ENCODE measurements at places on chromosomes 11 and 22.

DNA sequence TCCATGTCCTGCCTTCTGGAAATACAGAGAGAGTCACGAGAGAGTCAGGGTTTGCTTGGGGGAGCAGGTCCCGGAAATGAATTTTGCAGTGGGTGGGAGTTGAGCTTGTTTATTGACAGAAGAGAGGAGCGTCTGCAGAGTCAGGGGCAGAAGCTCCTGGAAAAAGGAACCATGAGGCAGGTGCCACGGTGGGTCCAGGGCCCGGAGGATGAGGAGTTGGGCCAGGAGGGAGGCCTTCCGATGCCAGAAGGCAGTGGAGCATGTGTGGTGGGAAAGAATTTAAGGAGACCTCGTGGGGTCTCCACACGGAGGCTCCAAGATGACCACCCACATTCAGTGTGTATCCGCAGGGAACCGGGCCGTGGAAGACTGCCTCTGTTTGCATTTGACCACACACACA is 461.2 kb downstream of the BRD1 start:
- no peak for DNase-seq

- DNase-seq: no peak
Measured at GRCh38 chr11:33055375-33055774, 16.0 kb downstream of the TCP11L1 start.

DNA sequence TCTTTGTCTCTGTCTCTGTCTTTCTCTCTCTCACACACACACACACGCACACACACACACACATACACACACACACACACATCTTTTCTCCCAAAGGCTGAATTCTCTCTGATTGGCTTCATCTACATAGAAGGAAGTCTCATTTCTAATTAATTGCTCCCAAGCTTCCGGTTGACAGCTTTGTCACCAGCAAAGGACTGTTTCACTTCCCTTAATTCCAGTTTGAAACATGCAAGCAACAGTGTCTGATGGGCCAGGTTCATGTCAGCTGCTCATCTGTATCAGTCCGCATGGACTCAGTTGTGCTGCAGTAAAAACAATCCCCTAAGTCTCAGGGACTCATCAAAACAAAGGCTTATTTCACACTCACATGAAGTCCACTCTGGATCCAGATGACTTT is 16.2 kb upstream of the PVALB start:
- no peak for DNase-seq

DNA sequence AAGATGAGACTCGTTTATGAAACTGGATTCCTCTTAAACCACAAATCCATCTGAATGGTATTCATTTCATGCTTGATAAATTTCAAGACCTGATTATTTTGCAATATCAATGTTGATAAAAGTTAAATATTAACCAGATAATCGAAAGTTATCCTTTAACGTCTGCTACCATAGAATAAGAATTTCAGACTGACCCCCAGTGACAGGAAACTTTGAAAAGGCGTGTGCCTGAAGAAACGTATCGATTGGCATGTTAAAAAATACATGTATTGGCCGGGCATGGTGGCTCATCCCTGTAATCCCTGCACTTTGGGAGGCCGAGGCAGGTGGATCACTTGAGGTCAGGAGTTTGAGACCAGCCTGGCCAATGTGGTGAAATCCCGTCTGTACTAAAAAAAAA is 13.9 kb downstream of the SCGB1A1 start:
- DNase-seq: no peak

DNA sequence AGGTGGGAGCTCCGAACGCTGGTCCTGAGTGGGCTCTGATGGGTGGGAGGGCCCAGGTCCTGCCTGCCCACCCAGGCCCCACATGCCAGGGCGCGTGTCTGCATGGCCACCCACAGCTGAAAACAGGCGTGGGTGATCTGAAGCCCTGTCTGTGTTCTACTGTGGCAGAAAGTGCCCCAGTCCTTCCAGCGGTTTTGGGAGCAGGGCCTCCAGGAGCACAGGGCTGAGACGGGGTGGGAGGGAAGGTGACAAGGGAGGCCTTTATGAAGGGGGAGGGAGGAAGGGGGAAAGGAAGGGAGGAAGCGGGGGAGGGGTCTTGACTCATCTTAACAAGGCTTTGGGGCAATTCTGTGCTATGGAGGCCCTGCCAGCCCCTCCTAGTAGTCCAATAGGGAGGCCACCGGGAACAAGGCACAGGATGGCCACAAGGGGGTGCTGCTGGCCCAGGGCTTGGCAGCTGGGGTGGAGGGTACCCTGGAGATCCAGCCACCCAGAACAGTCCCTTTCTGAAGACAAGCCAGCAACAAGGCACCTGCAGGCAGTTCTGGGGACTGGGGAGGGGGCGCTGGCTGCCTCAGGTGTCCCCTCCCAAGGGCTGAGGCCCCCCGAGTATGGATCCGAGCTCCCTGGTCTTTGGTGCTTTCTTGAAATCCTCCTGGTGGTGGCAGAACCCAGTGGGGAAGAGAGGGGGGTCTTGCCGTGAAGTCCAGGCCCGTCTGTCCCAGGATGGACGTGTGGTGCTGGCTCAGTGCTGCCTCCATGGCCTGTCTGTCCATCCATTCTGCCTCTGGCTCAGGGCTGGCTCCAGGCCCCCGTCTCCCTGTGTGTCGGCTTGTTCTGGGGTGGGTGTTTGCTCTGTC is 6.3 kb upstream of the FADS3 start:
- peak; percentile 44 for DNase-seq

DNA sequence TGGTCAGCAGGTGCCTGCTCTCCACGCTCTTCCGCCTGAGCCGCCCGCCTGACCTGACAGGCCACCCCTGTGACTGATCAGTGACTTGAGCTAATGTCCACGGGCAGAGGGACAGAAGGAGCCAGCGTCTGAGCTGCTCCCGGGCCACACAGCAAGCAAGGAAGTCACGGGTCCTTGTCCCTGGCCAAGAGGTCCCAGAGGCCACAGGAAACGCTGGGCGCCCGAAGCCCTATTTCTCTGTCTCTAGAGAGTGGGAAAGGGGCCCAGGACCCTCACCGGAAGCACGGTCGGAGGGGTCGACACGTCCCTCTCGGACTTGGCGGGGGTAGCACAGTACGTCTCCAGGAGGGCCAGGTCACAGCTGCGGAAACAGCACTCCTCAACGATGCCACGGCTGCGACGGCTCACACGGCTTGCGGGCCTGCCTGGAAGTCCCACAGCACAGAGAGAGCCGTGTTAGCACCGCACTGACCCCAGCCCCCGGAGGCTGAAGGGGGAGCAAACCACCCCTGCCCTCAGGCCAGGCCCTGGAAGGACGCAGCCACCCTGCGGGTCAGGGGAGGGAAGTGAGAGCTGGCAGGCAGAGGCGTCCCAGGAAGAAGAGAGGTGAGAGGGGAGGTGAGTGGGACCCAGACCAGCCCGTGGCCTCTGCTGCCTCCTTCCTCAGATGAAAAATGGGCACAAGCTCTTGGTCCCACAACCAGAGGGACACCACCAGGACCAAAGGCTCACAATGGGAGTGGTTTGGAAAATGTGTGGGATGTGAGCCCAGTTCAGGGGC is 5.8 kb downstream of the IGF2 start:
- DNase-seq: no peak

DNA sequence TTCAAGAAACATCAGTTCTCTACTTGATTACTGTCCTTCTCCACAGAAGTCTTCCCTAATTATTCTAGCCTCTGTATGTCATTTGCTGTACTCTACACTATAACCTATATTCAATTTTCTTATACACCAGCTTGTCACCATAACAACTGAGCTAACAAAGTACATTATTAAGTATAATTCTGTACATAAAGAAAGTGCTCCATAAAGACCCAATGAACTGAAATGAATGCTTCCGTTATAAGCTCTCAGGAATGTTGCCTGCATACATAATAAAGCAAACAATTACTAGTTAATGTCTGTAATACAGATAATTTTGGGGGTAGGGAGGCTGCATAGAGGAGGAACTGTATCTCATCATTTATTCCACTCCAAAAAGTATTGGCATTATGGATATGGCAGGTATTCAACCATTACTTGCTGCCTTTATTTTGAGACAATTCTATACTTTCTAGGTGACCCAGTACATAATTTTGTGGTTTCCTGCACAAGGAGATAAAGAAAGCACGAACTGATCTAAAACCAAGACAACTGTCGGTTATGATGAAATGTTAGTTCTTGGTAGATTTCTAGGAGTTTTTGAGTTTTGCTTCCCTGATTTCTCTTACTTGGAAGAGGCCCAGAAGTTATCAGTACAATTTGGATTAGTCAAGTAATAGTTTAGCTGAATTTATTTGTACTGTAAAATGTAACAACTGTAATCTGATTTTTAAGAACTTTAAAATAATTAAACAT is 202.5 kb downstream of the SBF2 start:
- no peak for DNase-seq

DNA sequence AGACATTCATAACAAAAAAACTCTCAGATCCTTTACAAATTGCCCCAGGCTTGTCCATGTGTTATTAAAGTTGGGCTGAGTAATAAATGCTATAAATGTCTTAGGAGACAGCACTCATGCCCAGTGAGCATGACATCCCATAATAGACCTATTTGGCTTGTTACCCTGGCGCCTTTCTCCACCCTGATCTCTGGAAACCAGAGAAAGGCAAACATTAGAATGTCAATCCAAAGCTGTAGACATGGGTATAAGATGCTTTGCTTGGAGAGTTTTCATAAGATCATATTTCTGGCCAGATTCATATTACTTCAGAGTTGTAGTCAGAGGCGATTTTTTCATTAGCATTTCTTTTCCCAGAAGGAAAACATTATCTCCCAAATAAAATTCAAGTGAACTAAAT is 161.3 kb upstream of the UBASH3B start:
- DNase-seq: no peak

DNA sequence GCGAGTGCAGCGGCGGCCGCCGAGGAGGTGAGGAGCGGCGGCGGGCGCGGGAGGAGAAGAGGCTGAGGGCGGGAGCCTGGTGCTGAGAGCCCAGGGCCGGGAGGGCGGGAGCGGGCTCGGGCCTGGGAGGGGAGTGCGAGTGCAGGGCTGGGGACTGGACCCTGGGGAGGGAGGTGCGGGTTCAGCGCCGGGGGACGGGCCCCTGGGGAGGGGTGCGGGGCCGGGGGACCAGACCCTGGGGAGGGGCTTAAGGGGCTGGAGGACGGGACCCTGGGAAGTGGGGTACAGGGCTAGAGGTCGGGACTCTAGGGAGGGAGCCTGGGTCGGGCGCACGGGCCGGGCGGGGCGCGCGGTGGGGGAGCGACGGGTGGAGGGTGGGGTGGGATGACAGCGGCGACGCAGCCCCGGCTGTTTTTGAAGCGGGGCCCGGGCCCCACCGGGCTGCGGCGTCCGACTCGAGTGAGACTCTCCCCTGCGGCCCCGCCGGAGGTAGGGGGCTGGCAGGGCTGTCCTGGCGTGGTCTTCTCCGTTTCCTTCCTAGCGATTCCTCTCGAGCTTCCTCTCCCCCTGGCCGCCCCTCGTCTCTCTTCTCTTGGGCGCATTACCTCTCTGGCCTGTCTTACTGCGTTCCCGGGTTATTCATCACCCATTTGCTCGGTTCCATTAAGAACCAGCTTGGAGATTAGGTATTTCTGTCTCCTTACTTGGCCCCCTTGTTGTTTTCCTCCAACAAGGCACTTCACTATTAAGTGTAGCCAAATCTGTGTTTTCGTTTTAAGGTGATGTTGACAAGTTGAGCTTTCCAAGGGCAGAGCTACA is 754 bp downstream of the NUP50 start:
- no peak for DNase-seq

DNA sequence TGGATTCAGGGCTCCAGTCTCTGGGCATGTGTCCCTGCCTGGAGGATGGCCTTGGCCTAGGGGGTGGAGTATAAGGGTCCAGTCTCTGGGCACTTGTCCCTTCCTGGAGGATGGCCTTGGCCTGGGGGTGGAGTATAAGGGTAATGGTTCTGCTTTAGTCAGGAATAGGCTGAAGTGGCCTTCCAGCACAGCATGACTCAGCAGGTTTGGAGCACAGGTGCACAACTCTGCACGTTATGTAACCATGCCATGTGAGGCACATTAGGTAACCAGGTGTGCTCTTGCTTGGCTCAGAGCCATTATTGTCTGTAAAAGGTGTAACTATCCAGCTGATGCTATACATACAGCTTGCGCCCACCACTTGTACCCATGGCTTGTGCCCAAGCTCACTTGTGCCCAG is 48.4 kb upstream of the POLD3 start:
- no peak for DNase-seq

DNA sequence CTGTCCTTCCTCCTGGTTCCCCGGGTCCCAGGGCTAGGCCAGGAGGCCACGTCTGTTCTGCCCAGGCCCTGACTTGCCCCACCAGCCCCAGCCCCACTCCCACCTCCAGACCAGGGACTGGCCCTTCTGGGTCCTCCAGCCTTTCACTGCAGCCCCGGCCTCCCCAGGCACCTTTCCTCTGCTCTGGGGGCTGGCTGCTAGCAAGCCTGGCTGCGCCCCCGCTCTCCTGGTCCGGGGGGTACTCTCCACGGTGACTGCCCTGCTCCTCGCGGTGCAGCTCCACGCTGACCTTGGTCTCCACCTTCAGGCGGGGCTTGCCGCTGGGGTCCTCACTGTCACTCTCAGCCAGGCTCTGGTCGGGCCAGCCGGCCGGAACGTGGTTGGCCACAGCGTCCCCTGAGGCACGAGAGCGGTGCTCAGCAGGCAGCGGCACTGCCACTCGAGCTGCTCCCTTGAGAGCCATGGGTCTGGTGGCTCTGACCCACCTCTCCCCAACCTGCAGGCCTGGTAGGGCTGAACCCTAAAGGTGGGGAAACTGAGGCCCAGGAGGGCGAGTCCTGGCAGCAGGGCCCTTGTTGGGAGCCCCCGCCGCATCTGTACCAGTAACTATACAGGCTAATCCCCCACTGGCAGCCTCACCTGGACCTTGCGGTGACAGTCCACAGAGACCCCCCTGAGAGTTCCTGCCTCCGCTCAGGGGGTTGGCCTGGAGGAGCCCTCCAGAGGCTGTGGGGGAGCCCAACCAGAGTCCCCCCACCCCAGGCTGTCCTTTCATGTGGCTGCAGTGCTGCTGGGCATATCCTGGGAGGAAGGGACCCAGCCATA is 29.0 kb downstream of the TRMU start:
- DNase-seq: no peak

- no peak for DNase-seq
Measured at GRCh38 chr11:44279483-44279882, 30.5 kb downstream of the ALX4 start.

GRCh38 chr22:21613553-21614233 is 16.1 kb downstream of the YDJC start:
- DNase-seq: no peak

GRCh38 chr22:44752285-44753188 is at the start of gene ARHGAP8:
Gene ARHGAP8 (plus strand): TSS chr22:44752575. CDS start chr22:44786528, 33,953 bp downstream.
- DNase-seq: no peak

All from activated naive CD4-positive, alpha-beta T cell (primary cell).